ENCODE measurements at places on chromosomes 6 and 20.

- H3K4me1 ChIP-seq = peaks cover 16% of the 10 kb centered on the region
- peak; percentile 61 for DNase-seq
- no peaks in the 10 kb centered on the region for H3K36me3 ChIP-seq
- H3K27ac ChIP-seq = no peak overlapping the region
- no peaks in the 10 kb centered on the region for H3K27me3 ChIP-seq
These were observed 43.0 kb downstream of the VEGFA start for GRCh38 chr6:43812850-43813578.

DNA sequence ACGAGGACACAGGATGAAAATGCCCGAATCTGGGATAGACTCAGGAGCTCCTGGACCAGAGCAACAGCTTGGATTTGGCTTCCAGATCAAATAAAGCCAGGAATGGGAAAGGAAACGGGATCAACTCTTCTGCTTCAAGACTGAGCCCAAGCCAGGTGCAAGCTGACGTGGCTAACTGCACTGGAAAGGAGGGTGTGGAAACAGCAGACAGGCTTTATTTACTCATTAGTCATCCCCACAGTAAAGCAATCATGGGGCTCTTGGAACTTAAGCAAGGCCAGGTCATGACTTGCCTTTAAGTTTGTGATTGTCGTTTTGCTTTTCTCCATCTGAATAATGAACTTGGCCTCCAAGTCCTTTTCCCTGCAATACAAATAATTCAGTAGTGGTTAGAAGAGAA is 45.2 kb downstream of the KIF16B start:
- H3K4me1 ChIP-seq = no peaks in the 10 kb centered on the region
- no peak overlapping the region for H3K27ac ChIP-seq
- DNase-seq = no peak
- no peaks in the 10 kb centered on the region for H3K36me3 ChIP-seq

DNA sequence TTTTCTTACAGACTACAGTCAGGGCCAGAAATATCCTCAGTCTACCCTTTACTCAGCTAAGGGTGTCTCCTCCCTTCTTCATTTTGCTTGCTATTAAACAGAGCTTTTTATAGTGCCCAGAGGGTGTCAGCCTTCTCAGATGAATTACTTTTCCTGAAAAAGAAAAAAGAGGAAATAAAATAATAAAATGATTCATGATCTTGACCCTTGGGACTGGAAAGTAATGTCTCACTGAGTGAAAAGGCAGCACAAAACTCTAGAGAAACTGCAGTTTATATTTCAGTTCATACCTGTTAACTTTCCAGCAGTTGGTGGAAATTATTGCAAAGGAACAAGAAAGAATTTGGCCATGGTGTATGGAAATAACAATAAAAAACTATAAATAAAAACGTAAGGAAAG is 170.6 kb downstream of the IBTK start:
- no peaks in the 10 kb centered on the region for H3K27me3 ChIP-seq
- H3K27ac ChIP-seq = no peak overlapping the region
- no peak for DNase-seq
- H3K36me3 ChIP-seq = no peaks in the 10 kb centered on the region

DNA sequence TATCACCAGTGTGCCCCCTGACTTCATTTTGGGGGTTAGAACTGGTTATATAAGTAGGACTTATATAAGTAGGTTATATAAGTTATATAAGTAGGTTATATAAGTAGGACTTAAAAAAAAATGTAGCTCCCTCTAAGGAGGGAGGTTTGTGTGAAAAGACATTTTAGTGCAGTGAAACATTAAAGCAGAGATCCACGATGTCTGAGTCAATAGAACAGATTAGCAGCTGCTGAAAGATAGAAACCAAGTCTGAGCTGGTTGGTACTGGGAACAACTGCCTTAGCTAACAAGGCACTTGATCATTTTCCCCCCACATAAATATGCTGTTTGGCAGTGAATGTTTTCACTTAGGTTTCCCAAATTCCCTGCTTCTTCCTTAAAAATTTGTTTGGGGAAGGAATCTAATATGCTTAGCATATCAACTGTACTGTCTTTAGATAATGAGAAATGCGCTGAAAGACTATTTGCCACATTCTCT is 2.1 kb upstream of the RPS12 start:
- H3K36me3 ChIP-seq = peaks cover 28% of the 10 kb centered on the region
- DNase-seq = peak; percentile 52
- peak overlapping the region; percentile 50 for H3K27ac ChIP-seq
- peak overlapping the region; percentile 85 for H3K4me3 ChIP-seq

DNA sequence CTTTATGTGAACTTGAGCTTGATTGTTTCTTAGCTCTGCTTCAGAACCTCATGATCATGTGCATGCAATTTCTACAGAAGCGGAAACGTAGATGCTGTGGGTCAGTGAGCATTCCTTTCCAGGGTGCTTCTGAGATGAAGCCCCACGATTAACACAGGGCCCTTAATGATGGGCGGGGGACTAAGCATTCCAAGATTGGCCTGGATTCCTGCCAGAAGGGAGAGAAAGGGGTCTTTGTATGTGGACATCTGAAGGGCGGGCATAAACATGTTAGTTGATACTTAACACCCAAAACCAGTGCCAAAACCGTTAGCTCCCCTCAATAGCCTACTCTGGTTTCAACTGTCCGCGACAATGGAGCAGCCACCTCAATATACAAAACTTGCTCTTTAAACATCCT is 46.9 kb upstream of the POU3F2 start:
- H3K27ac ChIP-seq = no peak overlapping the region
- H3K4me1 ChIP-seq = no peaks in the 10 kb centered on the region
- DNase-seq = no peak
- H3K36me3 ChIP-seq = no peaks in the 10 kb centered on the region
- no peak overlapping the region for H3K4me3 ChIP-seq
- no peaks in the 10 kb centered on the region for H3K27me3 ChIP-seq

DNA sequence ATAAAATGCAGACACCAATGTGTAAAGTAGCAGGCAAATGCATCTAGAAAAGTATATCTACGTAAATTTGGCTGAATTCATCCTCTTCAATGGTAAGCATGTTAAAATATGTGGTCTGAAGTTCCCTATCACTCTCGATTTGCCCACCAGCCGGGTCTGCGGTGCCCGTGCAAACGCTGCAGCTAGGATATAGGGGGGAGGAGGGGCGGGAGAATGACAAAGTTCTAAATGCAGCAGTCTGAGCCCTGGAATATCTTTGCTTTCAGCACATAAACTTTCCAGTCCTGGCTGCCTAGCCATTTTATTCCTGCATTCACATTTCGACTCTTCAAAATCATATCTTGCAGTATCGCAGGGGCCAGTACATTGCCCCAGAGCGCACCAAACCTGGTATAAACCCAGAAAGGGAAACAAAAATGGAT is 708 bp downstream of the NRN1 start:
- no peaks in the 10 kb centered on the region for H3K27me3 ChIP-seq
- peak; percentile 5 for DNase-seq
- H3K27ac ChIP-seq = no peak overlapping the region
- H3K4me1 ChIP-seq = peaks cover 20% of the 10 kb centered on the region
- H3K4me3 ChIP-seq = peak overlapping the region; percentile 66
- H3K36me3 ChIP-seq = no peaks in the 10 kb centered on the region

GRCh38 chr6:14682812-14683211 is 563.1 kb upstream of the JARID2 start:
- DNase-seq = no peak
- H3K36me3 ChIP-seq = no peaks in the 10 kb centered on the region
- H3K27me3 ChIP-seq = no peaks in the 10 kb centered on the region
- H3K27ac ChIP-seq = no peak overlapping the region
- H3K4me1 ChIP-seq = no peaks in the 10 kb centered on the region
- no peak overlapping the region for H3K4me3 ChIP-seq

GRCh38 chr6:16345449-16346330 is 107.3 kb downstream of the GMPR start:
- H3K4me1 ChIP-seq = peaks cover 4% of the 10 kb centered on the region
- no peaks in the 10 kb centered on the region for H3K27me3 ChIP-seq
- no peaks in the 10 kb centered on the region for H3K36me3 ChIP-seq
- H3K27ac ChIP-seq = no peak overlapping the region
- H3K4me3 ChIP-seq = no peak overlapping the region

DNA sequence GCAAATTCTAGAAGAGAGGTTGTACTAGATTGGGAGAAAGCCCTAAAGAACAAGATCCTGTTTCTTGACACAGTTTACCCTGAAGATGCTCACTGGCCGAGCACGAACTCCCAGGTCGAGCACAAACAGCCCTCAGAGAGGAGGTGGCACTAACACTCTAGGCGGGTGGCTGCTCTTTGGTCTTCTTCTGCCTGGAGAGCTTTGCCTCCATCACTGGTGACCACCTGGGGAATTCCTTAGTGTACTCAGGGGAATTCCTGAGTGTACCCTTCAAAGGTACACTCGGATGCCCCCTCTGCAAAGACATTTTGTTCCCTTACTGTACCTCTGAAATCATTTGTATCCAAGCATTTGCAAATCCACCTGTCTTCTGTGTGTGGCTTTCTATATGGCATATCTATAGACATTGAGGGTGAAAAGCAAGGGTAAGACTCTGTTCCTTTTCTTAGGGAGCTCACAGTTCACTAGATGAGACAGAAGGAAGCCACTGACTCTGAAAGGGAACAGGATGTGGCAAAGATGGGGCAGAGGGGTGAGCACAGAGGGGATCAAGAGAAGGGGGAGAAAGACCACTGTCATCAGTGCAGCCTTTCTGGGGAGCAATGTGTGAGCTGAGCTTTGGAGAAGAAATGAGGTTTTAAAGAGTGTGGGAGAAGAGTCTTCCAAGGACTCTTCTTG is 169.8 kb upstream of the PROKR2 start:
- H3K4me1 ChIP-seq = no peaks in the 10 kb centered on the region
- no peaks in the 10 kb centered on the region for H3K36me3 ChIP-seq
- no peaks in the 10 kb centered on the region for H3K27me3 ChIP-seq
- H3K4me3 ChIP-seq = no peak overlapping the region

DNA sequence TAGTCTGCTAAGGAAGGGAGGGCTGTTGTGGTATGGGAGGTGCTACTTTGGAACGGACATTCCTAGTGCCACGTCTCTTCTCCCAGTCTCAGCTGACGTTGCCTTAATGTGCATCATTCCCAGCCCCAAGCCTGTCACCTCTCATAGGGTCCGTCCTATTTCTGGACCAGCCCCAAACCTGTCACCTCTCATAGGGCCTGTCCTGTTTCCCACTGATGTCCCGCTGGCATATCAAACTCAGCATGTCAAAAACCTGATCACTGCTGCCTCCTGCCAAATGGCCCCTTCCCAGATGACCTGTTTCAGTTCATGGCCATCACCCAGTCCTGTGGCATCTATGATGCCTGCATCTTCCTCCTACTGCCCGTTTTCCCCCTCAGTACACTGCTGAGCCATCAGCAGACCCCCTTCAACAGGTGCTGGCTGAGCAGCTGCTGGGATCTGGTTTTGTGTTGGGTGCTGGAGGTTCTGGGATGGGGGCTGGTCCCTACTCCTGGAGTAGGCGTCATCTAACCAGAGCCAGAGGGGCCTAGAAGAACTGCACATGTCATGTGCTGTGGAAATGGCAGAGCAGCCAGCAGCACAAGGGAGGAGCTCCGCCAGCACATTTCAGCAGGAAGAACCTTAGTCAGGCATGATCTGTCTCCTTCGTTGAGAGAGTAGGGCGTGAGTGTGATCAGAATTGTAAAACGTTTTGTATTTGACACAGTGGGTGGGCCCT is 3.3 kb downstream of the ENTPD6 start:
- DNase-seq = no peak
- no peak overlapping the region for H3K4me3 ChIP-seq

DNA sequence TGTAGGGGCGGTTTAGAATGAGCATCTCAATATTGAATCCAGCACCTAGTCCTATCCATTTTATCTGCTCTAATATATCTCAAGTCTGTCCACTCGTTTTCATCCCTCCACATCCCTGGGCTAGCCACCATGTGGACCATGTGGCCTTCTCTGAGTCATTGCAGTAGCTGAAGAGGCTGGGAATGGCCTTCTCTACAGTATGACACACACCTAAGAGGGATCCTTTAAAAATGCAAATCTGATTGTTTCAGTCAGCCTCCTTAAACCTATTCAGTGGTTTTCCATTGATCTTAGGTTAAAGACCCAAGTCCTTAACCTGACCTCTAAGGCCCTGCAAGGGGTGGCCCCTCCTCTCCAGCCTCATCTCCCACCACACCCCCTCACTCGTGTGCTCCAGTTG is 9.4 kb downstream of the RING1 start:
- no peak for DNase-seq
- no peaks in the 10 kb centered on the region for H3K4me1 ChIP-seq
- no peaks in the 10 kb centered on the region for H3K36me3 ChIP-seq
- H3K27me3 ChIP-seq = no peaks in the 10 kb centered on the region

DNA sequence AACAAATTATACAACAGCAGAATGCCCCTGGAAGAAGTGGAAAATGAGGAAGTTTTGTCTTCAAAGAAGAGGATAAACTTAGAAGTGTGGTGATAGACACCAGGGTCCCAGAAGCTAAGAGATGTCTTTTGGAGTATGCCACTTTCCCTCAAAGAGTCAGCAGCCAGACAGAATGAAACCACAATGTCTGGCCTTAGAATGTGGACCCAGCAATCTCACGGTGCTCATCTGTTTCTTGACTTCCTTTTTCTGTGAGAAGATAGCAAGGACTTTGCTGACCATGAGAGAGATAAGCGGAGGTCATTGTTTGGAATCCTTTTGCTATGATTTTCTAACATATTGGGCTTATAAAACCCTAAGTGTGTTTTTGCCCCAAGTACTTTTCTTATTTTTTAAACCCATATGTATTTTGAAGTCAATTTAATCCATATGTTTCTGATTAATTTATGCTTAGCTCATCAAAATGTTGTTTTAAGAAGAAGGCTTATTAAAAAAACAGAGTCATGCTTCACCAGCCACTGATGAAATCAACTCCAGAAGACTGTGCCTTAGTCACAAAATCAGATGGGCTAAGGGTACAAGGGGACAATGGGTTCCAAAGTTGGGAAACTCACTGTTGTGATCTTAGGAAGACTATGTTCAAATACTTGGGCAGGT is 451.2 kb upstream of the JAG1 start:
- DNase-seq = no peak
- no peaks in the 10 kb centered on the region for H3K4me1 ChIP-seq
- no peak overlapping the region for H3K4me3 ChIP-seq
- no peak overlapping the region for H3K27ac ChIP-seq
- no peaks in the 10 kb centered on the region for H3K27me3 ChIP-seq

GRCh38 chr6:14811775-14812428 is 434.0 kb upstream of the JARID2 start:
- no peaks in the 10 kb centered on the region for H3K4me1 ChIP-seq
- H3K27me3 ChIP-seq = no peaks in the 10 kb centered on the region
- H3K4me3 ChIP-seq = no peak overlapping the region
- H3K36me3 ChIP-seq = no peaks in the 10 kb centered on the region
- no peak overlapping the region for H3K27ac ChIP-seq

DNA sequence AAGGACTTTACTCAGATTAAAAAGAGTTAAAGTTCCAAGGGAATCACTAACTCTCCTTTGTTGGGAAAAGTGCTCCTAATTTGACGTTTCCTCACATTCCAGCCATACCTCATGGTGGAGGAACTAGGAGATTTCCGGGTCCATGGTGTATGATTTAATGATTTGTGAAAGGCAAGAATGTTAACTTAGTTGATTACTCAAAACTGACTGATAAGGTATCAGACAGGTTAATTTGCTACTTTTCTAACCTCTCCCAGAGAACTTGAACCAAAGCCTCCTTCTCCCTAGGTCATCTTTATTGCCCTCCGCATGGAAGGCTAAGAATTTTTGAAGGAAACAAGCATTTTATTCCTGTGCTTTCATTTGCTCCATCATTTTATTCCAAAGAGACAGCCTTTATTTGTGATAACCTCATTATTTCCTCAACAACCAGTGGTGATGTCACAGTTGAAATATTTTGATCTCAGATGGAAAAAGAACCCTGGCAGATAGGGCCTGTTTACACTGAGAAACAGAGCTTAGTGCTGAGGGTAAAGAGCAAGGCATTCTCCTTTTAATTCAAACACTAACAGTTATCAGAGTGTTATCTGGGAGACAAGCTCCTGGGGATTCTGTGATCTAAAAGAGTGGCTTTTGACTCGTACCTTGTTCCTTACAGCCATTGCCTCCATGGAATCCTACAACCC is 57.4 kb upstream of the BMP2 start:
- no peak overlapping the region for H3K27ac ChIP-seq
- no peaks in the 10 kb centered on the region for H3K4me1 ChIP-seq
- no peaks in the 10 kb centered on the region for H3K36me3 ChIP-seq
- no peak for DNase-seq
- no peaks in the 10 kb centered on the region for H3K27me3 ChIP-seq

All from Karpas-422 (cell line).